CD4-positive, alpha-beta T cell treated with Interleukin-2 at 100 ng/mL for 4 hours (primary cell): ENCODE measurements at places on chromosomes 2 and 18.

DNA sequence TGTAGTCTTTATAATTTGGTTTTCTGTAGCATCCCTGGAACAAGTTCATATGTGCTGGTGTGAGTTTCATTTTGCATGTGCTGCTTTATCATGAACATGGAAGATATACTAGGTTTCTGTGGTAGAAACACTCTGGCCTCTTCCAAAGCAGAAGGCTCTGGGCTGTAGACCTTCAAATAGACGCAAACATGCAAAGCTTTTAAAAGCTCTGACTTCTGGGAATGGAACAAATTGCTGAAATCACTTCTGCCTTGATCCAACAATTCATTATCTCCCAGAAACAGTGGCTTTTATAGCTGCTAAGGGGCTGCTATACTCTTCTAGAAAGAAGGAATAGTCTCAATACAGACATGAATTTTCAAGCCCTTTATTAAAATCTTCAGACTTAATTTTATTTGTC, 382.2 kb downstream of the LRP1B start:
- no peak for DNase-seq

DNA sequence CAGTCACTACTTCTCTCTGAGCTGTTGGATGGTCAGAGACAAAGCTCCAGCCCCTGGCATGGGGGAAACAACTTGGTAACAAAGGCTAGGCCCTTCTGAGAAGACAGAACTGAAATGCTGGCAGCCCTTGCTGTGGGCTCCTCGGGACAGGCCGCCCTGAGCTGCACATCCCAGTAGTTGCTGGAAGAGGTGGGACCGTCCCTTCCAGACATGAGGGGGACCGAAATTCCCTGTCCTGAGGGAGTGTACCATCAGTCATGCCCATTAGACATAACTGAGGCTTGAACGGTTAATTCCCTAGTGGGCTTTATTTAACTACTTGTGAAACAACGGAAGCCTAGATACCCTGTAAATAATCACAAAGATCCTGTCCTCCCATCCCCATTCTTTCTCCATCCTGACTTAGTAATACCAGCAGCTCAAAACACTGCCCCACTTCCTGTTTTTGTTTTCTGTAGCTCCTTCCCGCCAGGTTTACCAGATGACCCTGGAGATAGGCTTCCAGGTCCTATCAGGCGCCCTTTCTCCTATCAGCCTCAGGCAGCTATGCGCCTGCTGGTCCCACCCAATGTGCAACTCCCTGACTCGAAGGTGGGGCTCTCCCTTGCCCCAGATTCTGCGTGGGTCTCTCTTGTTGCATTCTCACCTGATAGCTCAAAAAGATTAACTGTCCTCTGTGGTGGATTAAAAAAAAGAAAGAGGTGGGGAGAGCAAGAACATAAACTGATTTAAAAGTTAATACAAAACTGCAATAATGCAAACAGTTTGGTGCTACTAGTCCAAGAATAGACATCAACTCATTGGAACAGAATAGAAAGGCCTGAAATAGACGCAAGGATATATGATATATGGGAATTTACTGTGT, 37.0 kb upstream of the NT5DC4 start:
- DNase-seq, result no peak

- no peak for DNase-seq
These were observed 158.1 kb downstream of the GALR1 start for GRCh38 chr18:77407733-77408132.

GRCh38 chr2:198036029-198036879, 231.9 kb downstream of the PLCL1 start:
- DNase-seq, result no peak

DNA sequence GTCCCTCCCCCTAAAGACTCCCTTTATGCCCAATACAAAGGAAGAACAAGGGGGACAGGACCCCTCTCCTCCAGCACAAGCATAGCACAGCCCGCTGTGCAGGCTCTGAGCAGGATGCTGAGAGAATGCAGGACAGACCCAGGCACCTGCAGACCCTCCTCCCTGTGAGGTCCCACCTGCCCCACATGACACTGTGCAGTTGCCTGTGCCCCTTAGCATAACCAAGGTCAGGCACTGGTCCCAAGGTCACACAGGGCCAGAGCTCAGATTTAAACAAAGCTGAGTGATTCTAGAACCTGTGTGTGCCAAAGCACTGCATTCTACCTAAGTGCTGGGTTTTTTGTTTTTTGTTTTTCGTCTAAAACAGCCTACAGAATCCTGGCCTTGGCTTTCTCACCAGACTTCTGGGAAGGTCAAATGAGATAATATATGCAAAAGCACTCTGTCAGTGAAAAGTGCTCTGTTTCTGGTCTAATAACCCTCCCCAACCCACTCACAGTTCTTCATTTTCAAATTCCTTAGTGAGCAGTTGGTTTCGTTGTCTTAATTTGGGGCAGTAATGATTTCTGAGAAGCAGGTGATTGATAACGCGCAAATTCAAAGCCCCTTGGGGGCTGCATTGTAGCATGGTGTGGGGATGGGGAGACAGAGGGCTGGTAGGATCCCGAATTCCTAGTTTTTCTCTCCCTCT, 125.7 kb downstream of the KCTD1 start:
- DNase-seq, result no peak

- no peak for DNase-seq
These were observed 144.0 kb downstream of the TMEM163 start for GRCh38 chr2:134574611-134575330.

DNA sequence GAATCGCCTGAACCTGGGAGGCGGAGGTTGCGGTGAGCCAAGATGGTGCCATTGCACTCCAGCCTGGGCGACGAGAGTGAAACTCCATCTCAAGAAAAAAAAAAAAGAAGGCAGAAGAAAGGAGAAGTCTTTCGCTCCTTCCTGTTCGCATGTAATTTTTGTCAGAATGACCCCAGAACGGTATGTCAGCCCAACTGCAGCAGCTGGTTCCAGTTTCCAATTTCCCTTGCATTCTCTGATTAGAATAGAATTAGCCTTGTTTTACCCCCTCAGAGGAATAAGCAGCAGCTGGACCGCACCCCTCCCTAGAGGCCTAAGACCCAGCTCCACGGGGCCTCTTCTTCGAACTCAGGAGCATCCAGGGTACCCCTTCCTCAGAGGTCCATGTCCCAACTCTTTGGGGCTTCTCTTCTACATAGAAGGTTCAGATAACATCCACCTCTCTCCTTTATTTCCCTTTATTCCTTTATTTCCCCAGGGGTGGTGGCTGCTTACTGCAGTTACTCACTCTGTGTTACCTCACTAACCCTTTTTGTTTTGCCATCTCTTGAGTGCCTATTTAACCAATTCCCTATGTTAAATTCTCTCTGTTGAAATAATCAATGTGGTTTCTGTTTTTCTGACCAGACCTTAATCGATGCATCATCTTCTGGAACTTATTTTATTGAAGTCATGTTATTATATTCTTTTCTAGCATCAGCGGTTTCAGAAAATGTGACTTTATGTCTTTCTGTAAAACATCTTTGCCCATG, 7.2 kb upstream of the PUM2 start:
- no peak for DNase-seq

DNA sequence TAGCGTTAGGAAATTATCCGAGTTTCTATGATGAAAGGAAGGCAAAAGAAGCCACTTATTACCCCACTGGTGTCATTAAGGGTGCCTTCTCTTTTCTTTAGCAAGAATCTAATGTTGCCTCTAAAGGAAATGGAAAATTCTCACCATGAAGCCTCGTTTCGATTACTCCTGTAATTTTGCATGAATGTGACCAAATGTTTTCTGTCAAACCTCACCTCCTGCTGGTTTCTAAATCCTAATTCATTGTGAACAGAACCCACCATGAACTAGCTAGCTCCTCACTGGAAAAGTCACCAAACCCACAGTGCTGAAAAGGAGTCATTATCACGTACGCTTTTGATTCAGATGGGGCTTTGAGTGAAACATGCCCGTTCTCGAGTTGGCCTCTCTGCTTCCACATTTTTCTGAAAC, 119.9 kb downstream of the COPS8 start:
- DNase-seq, result no peak

- DNase-seq, result no peak
These were observed 172.8 kb downstream of the GLI2 start for GRCh38 chr2:120908314-120908975.

DNA sequence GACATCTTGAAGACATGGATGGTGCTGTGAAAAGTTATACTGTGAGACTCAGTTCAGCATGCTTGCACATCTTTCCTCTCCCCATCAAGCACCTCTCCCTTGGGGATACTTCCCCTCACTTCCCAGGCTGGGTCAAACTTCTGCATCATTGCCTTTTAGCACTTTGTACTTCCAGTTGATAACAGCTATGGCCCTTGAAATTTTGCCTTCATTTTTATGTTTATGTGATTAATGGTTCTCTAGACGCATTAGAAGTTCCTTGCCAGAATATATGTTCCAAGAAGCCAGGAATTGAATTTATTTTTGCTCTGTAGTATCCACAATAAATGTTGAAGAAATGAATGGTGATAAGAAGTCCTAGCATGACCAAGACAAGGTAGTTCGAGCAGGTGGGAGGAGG, 120.9 kb upstream of the ST6GAL2 start:
- no peak for DNase-seq

- no peak for DNase-seq
These were observed 144.3 kb downstream of the VAPA start for GRCh38 chr18:10057894-10058791.

DNA sequence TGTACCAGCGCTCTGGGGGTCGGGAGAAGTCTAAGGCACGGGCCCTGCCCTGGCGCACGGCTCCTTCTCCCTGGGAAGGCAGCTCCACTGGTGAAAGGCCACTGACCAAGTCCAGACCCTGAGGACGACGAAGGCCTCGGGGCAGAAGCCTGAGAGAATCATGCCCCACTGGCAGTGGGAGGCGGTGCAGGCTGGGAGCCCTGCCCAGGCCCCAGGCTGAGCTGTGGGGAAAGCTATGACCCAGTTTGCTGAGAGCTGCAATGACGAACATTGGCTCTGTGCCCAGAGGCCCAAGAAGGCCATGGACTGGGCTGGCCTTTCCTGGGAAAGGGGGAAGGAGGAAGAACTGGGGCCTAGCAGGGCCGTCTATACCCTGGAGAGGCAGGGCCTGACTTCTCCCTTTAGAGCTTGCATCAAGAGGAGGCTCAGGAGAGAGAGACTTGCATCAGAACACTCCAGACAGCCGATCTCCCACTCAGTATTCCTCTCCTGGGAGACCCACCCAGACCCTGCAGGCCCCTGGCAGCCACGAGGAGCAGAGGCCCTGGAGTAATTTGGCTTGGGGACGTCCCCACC, 32.9 kb downstream of the HS1BP3 start:
- DNase-seq, result no peak

DNA sequence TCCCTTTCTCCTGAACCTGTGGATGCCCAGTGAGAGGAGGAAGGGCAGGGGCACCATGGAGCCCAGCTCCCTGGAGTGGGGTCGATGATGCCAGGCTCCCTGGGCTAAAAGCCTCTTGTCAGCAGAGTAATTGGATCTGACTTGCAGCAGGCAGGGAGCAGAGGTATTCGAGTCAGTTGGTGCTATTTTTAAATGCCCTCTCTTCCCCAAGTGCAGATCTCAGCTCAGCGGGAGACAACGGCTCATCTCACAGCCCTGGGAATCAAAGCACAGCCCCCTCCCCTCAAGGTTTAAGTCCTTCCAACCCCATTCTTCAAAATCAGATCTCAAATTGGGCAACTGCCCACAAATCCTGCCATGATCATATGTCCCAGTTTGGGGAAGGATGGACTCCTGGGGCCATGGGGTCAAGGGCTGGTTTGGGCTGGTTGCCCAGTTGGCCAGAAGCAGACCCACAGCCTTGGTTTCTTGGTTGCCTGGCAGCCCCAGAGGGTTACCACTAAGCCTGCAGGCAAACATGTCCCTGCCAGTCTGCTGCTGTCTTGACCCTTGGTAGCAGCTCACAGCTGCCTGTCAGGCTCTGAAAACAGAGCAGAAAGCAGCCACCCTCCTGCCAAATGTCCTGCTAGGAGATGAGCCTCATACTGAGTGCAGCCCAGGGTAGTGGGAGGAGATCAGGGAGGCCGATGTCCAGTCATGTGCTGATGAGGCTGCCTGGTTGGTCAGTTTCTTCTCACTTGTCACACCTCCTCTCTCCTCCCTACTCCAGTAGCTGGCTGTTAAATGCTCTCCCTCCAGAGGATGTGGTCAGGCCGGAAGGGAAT, 244.9 kb downstream of the LOXHD1 start:
- no peak for DNase-seq

- no peak for DNase-seq
These were observed 58.9 kb downstream of the CXCR4 start for GRCh38 chr2:136059036-136059472.

DNA sequence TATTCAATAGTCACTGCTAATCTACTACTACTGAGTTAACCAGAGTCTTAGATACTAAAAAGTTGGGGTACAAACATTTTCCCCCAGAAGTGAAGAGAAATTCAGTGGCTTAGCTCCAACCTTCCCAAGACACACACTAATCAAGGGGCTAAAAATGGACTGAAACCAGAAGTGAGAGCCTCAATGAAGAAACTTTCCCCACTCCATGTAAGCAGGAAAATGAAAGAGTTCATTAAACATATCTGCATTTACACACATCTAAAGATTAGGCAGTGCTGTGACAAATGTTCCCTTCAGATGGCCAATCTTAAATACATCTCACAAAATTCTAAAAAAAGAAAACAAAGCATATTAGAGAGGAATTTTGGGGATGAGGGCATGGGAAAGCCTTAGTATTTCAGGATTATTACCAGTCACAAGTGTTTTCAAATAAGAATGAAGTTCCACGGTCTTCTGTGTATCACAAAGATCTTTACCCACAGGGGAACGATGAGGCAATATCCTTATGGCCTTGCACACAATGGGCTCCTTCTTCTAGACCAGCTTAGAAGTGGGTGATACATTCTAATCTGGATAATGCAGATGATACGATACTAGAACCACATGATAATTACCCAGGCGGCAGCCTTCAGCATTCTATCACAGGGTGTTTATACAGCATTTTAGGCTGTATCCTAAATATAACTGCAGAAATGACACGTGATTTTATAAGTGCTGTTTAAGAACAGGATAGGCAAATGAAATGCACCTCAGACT, 17.1 kb downstream of the ANKRD44 start:
- DNase-seq, result peak; percentile 55

- DNase-seq, result no peak
These were observed 9.6 kb downstream of the CFAP221 start for GRCh38 chr2:119553687-119554344.

- DNase-seq, result no peak
These were observed 10.7 kb upstream of the STAM2 start for GRCh38 chr2:152186262-152186661.

DNA sequence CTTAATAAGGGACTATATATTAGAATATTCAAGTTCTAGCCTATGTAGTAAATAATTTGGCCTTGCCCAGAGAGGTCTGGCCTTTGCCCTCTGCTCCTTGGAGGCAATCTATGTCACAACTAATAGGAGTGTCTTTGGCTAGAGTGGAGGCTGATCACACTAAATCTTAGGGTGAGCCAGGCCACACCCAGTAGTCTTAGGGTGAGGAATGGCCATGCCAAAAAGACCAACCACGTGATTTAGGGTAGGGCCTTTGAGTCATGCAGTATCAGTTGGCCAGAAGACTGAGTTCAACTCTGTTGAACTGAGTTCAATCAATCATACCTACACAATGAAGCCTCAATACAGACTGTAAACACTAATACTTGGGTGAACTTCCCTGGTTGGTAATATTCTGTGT, 26.0 kb upstream of the FLACC1 start:
- no peak for DNase-seq
